ENCODE measurements at places on chromosomes 13 and 19.

GRCh38 chr19:7260161-7260560, 34.1 kb downstream of the INSR start:
- no peak for DNase-seq

- no peak for DNase-seq
These were observed 187.0 kb upstream of the KL start for GRCh38 chr13:32829269-32829668.

DNA sequence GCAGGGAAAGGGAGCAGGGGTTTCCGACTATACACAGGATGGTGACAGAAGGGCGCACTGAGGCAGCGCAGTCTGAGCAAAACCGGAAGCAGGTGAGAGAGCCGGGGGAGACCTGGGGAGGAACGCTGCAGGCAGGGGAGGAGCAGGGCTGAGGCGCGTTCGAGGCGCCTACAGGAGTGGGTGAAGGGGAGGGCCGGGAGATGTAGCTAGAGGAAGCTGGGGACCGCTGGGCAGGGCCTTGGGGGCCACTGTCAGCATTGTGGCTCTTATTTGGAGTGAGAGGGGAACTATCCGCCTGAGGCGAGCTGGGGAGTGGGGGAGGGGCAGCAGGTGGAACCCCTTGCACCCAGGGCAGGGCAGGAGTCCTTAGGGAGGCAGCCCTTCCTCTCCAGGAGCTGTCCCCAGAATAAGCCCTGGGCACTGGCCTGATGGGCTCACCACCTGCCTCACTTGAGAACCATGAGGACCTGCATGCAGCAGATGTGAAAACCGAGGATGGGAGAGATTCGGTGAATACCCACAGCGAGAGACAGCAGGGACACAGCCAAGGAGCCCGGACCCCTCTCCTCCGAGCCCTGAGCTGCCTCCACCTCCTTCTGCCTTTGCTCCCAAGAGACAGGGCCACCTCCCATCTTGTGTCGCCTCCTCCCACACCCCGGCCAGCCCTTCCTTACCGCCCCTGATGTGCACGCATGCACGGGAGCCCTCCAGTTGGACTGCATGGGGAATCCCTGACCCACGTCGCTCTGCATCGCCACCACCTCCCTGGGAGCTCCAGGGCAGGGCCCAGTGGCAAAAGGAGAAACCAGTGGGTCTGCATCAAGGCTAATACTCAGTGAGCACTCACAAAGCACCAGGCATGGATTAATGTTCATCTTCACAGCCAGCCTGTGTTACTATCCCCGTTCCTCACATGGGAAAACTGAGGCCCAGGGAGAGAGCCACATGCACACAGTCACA, 10.3 kb downstream of the AKT2 start:
- no peak for DNase-seq

DNA sequence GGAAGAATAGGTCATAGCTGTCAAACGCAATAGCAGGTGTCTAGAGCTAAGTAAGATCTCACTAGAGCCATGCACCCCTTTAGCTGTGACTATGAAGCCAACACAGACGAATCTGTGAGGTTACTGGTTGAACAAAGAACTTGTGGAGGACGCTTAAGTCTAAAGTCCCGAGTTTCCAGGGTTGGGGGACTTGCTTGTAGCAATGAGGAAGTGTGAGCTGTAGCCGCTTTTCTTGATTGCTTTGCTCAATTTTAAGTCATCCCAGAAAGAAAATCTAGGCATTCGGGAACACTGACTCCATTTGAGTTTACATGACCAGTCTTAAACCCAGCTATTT, 1.6 kb downstream of the GPC5 start:
- no peak for DNase-seq

DNA sequence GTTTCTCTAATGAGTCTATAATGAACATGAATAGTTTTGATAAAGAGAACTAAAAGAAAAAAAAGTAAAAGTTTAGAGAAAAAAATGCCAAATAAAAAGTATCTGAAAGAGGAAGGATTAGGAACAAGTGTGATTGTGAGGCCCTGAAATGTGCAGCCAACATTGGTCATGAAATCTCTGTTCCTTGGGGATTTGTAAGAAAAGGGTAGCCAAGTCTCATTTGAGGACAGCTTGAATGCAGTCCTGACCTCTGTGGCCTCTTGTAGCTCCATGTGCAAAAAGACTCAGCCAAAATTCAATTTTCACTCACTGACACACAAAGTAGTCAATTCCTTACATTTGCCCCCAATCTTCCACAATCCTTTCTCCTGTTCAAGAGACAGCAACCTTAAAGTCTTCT, 167.9 kb downstream of the KLF12 start:
- no peak for DNase-seq

DNA sequence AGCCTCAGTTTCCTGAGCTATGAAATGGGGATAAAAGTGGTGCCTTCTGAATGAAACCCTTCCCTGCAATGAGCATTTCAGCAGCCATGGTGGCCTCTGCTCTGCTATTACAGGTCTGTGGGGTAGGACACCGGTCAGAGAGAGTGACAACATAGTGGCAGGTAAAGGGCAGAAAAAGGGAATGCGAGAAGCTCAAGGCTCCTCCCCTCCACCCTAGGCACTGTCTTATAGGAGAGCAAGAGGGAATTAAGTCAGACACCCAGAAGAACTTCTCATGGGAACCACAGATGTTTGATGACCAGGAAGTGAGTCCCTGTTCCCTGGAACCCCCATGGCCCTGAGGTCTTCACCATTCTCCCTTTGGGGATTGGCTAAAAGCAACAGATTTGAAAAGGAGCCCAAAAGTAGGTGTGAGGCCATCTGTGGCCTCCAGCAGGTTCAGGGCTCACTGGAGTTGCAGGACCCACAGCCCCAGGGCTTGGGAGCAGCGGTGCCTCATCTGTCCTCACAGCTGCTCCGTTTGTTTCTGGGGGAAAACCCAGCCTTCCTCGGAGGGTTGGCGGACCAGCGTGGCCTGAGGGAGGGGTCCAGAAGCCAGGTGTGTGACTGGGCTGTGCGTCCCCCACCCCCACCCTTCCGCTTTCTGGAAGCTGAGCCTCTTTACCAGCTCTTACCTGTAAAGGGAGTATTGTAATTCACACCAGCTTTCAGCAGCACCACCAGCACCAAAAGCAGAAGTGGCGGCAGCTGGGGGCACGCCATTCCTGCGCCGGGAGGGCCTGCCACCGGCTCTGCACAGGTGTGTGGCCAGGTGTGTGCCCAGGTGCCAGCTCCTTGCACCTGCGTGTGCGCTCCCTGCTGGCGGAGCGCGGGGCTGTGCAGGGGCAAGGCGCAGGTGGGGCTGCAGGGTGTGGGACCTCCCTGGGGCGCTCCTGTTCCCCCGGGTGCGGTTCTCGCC, 19.4 kb downstream of the IQCN start:
- DNase-seq = peak; percentile 5

GRCh38 chr13:99299920-99300341, 7.3 kb downstream of the GPR183 start:
- no peak for DNase-seq

DNA sequence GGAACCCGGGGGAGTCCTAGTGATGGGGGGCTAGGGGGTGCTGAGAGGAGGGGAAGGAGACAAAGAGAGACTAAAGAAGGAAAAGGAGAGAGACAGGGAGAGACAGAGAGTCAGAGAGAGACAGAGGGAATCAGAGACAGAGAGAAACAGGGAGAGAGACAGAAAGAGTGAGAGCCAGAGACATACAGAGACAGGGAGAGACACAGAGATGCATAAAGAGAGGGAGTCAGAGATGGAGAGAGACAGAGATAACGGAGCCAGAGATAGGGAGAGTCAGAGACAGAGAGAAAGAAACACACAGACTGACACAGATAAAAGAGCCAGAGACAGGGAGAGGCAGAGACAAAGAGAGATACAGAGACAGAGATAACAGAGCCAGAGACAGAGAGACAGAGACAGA, 1.5 kb upstream of the TNFSF9 start:
- DNase-seq = no peak

- no peak for DNase-seq
These were observed 109.0 kb upstream of the RNF113B start for GRCh38 chr13:98285852-98286594.

- no peak for DNase-seq
These were observed 818 bp upstream of the SLITRK1 start for GRCh38 chr13:83883061-83883523.

GRCh38 chr13:25281935-25282332, 5.4 kb downstream of the MTMR6 start:
- no peak for DNase-seq

DNA sequence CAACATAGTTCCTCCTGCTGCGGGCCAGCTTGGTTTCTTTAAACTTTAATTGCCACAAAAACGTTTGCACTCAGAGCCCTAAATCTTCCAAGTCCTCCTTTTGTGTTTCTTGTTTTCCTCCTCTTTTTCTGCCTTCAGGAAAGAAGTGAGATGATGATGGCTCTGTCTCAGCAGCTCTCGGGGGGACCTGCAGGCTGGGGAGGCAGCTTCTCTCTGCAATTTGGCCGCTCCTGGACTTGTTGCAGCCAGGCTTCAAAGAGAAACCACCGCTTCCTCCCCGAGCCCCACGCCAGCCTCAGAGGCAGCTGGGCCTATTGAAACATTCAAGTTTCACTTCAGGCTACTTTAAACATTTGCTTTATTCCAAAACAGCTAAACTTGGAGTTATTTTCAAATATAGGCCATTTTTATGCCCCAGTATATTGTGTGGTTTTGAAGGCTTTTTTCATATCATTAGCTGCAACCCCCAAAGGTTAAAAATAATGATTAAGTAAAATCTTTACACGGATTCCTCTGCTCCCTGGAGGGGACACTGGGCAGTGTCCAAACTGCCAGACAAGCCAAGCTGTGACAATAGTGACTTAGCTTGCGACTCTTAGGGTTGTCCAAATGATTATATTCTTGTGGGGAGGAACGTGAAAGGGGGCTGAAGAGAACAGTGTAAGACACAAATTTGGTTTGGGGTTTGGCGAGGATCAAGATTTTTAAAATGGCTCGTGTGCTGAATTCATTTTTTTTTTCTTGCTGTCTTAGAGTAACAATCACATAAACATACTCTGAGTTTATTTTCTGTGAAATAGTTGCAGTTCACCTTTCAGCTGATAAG, 330.8 kb downstream of the DLEU7 start:
- DNase-seq = peak; percentile 69

- no peak for DNase-seq
These were observed 20.5 kb downstream of the NCAN start for GRCh38 chr19:19232261-19232721.

DNA sequence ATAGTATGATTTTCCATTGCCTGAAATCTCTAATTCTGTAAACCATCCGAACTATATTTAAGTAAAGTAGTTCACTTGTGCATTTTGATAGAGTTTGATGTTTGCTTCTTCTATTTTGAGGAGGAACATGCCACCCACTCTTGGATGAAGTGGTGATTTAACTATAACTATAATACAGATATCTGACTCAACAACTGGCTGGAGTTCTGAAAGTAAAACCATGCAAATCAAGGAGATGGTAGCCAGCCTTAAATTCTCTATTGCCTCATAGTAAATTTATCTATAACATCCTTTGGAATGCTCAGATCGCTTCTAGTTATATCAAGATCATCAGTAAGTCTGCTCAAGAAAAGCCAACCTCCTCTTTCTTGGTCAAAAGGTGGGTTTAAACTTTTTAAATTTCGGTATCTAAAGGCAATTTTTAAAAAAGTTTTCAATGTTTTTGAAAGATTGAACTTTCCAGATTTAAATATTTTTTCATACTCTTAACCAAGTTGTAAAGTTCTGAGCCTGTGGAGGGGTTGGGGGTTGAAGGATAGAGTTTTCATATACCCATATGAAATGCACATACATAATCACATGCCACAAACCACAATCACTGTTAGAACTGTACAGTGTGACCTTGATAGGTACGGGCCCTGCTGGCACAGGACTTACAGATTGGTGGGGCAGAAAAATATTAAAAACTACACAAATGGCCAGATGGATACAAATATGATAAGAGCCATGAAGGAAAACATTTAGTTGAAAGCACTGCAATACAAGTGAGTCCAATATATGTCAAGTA, 90.5 kb upstream of the RFC3 start:
- DNase-seq = no peak

- no peak for DNase-seq
These were observed 2.4 kb downstream of the RAB3D start for GRCh38 chr19:11337080-11337479.

GRCh38 chr19:48772503-48772953, 17.2 kb downstream of the FGF21 start:
- DNase-seq = no peak

GRCh38 chr13:97460004-97460775, 26.2 kb downstream of the RAP2A start:
- DNase-seq = peak; percentile 67

- no peak for DNase-seq
These were observed 99.9 kb downstream of the GPC5 start for GRCh38 chr13:91498298-91498697.

GRCh38 chr13:99367663-99368448, 60.7 kb upstream of the GPR183 start:
- no peak for DNase-seq

DNA sequence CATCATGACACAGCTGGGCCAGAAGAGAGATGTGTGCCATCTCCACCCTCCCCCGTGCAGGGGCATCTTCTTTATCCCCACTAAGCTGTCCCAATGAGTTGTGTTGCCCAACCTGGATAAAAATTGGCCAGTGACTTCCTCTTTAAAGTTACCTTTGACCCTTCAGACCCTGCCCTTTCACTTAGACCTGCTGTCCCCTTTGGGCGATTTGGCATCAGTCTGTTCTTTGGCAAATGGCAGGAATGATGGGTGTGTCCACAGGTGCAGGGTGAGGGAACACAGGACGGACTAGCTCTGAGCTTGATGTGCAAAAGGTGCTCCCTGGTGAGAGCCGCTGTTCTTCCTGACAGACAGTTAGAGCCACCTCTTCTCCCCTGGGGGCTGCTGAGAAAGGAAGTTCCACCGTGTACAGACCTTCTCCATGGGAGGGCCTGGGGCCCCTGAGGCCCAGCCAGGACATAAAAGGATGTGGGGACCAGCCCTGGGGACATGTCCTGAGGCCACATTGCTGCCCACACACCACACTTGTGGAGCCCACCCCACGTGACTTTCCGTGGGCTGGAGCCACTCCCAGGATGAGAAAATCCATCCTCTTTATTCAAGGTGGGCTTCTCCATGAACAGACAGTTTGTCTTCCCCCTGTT, 1.7 kb downstream of the CYP4F8 start:
- DNase-seq = no peak

DNA sequence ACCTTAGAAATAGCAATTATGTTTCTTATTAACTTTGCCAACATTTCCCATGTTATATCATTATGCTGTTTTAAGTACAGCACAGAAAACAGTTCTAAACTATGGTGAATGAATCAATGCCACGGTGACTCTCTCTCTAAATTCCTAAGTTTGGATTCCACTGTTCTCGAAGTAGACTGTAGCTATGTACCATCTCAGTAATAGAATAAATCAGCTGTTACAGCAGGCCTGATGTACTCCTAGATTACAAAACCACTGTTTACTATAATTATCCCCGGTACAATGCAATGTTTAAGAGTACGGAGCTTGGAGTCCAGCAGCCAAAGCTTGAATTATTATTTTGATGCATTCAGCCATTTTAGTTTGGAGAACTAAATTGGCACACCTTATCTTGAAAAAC, 476.3 kb upstream of the SLITRK1 start:
- DNase-seq = no peak

GRCh38 chr13:44236370-44236769, 137.3 kb upstream of the SERP2 start:
- DNase-seq = peak; percentile 68

GRCh38 chr19:574658-575526, 2.5 kb downstream of the BSG start:
- DNase-seq = peak; percentile 32

Measured in cardiac fibroblast (primary cell).